T-helper 22 cell (primary cell): ENCODE measurements at places on chromosomes 12 and 14.
A peak's percentile ranks its signal among the peaks of the same experiment; 100 is the strongest.

GRCh38 chr12:111408116-111408440, 2.4 kb downstream of the SH2B3 start:
- DNase-seq = no peak

DNA sequence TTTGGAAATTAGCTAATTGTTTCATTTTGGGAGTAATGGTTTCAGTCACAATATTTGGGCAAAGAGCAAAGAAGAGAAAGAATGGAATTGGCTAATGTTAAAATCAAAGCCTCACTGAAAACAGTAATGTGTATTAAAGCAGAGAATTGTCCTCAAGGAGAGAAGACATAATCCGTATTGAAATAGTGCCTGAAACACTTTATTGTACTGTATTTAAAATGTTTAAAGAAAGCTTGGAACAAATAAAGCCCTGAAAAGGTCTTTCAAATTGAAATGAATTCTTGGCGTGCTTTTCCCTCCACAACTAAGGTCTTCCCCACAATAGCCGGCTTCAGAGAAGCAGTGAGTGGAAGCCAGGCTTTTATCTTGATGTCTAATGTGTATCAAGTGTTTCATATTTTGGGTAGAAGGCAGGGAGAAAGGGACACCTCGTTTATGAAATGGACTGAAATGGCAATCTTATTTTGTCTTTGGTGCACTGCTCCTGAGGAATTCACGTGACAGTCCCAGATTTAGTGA, 212.9 kb upstream of the CRY1 start:
- DNase-seq = no peak

DNA sequence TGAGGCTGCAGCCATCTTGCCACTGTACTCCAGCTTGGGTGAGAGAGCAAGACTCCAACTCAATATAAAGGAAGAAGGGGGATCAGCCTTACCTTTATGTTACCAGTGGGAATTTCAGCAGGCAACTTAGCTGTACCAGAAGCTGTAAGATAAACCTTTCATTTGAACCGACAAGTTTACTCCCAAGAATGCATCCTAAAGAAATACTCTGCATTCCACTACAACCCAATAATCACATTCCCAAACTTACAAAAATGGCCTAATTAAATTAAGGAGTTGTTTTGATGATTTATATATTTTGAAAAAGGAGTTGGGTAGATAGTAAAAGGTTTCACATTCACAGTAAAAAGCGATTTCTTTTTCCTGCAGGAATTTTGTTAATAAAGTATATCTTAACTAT, 241.4 kb downstream of the TTC8 start:
- DNase-seq = no peak

- DNase-seq = peak; percentile 14
Observed at GRCh38 chr12:26938701-26939062, 412 bp downstream of the FGFR1OP2 start.

- no peak for DNase-seq
Observed at GRCh38 chr12:112573141-112573540, 154.4 kb downstream of the PTPN11 start.

DNA sequence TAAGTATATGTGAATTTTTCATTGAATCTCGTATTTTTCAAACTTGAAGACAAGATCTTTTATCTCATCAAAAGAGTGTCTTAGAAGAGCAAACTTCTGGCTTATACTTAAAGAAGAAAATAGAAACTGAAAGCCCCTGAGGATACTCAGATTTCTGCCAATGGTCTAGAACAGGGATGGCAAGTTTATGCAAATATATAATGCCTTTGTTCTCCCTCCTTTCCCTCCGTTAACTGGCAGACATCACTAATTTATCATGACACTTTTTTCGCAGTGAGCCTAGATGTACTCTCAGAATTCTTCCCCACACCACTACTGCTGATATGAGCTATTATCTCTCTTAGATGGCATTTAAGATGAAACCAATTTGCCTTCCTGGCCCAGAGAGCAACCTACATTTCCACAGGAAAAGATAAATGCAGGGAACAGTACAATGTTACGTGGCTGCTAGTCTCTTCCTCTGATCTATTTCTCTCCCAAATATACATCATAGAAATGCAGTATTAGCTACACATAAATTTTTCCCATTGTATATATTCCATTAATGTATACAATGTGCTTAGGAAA, 40.0 kb upstream of the DAAM1 start:
- DNase-seq = no peak

GRCh38 chr12:20305470-20305869, 62.9 kb upstream of the PDE3A start:
- no peak for DNase-seq

GRCh38 chr12:125186471-125187147, 121.4 kb downstream of the AACS start:
- no peak for DNase-seq

DNA sequence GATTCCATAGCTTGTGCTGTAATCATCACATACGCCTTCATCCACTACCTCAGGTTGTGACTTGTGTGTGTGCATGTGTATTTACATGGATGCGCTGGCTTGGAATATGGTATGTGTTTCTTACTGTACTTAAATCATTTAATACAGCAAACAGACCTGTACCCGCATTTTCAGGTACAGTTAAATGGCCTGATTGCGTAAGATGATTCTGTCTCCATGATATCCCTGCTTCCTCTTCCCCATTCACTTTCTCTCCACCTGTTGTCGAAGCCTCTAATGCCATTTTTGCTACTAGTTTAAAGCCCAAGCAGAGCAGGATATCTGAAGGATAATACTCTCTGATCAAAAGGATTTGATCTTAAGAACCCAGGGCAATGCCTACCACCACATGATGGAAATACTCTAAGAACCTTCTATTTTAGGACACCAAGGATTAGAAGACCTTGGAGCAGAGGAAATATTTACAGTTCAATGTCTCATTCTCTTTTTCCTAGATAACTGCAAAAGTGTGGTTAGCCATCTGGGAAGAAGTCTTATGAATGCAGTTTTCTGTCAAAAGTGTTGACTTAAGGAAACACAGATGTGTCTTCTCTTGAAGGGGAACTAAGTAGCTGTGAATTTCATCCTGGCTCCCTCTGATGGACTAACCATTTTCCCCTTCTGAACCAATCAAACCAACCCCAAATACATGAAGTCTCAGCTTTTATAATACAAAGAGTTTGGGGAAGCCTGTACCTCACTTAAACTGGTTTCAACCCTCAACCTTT, 78.7 kb downstream of the HELB start:
- no peak for DNase-seq

GRCh38 chr14:63800651-63801375, 52.0 kb upstream of the SYNE2 start:
- no peak for DNase-seq

- DNase-seq = no peak
Observed at GRCh38 chr14:32620303-32620702, 291.2 kb downstream of the AKAP6 start.

DNA sequence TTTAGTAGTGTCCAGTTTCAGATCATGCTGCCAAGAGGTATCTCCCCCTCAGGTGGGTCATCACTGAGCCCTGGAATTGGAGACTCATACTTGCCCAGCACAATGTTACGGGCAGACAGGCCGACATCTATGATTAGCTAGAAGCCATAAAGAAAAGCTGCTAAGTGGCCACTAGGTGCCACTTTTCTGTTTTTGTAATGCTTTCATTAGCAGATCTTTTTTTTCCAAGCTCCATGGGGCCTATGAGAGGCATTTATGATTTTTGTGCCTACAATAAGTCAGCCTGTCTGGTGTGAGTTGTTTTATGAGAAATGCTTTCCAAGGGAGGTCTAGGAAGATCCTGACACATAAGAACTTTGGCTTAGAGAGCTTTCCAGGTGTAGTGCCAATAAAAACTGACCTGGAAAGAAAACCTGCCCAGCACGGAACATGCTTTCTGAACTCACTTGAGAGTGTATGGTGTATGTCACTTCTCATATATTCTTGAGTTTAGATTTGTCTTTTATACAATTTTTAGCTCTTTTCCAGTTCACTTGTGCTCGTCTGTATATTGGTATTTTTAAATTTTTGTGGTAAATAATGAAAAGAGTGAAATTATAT, 21.8 kb upstream of the SMCO2 start:
- no peak for DNase-seq

- no peak for DNase-seq
Observed at GRCh38 chr12:11825278-11825677, 175.8 kb downstream of the ETV6 start.
